Iris pigment epithelial cell (primary cell): ENCODE measurements at places on chromosomes 3 and 15.

DNA sequence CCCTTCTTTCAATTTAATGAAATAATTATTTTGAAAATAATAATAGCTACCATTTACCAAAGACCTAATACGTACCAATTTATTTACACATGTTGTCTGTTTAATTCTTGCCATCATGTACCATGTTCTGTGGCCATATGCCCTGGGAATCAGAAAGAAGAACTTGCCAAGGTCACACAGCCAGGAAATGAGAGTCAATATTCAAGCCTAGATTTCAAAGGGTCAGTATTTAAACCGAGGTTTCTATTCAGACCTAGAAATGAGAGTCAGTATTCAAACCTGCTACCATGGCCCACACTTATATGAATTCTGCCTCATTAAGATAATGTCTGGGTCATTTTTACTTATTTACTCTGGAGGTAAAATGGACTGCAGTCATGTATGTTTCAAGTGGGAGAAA is 103.6 kb upstream of the TBL1XR1 start:
- DNase-seq: no peak

- peak; percentile 68 for DNase-seq
Observed at GRCh38 chr3:171620825-171621434, 160.7 kb upstream of the TNIK start.

GRCh38 chr15:50907601-50908208 is 778 bp upstream of the AP4E1 start:
- DNase-seq: peak; percentile 42

- no peak for DNase-seq
Observed at GRCh38 chr15:46260937-46261336, 626.1 kb downstream of the SQOR start.

GRCh38 chr15:93986400-93986984 is 244.9 kb upstream of the MCTP2 start:
- DNase-seq: no peak
